Left ventricle myocardium superior (tissue), 1 donor: ENCODE measurements at places on chromosomes 6 and 20.
A peak's percentile ranks its signal among the peaks of the same experiment; 100 is the strongest.

GRCh38 chr20:38723017-38723847 lies 1.1 kb upstream of the SLC32A1 start:
- no peak for DNase-seq

GRCh38 chr6:39223061-39223460 lies 6.2 kb downstream of the KCNK5 start:
- no peak for DNase-seq

DNA sequence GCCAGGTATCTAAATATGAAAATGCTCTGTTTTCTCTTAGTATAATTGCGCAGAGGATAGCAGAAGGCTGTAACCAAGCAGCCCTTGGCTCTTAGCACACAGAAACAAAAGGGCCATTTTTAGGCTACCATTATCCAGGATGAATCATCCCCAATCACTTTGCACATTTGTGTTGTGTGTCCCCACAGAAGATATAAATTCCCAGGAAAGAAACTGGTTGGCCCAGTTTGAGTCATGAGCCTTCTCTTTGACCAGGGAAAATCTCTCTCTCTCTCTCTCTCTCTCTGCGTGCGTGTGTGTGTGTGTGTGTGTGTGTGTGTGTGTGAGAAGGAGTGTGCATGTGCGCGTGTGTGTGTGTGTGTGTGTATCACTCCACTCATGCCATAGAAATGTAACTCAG lies 178.5 kb downstream of the FRK start:
- no peak for DNase-seq

GRCh38 chr20:50229156-50229607 lies 38.6 kb downstream of the CEBPB start:
- no peak for DNase-seq

DNA sequence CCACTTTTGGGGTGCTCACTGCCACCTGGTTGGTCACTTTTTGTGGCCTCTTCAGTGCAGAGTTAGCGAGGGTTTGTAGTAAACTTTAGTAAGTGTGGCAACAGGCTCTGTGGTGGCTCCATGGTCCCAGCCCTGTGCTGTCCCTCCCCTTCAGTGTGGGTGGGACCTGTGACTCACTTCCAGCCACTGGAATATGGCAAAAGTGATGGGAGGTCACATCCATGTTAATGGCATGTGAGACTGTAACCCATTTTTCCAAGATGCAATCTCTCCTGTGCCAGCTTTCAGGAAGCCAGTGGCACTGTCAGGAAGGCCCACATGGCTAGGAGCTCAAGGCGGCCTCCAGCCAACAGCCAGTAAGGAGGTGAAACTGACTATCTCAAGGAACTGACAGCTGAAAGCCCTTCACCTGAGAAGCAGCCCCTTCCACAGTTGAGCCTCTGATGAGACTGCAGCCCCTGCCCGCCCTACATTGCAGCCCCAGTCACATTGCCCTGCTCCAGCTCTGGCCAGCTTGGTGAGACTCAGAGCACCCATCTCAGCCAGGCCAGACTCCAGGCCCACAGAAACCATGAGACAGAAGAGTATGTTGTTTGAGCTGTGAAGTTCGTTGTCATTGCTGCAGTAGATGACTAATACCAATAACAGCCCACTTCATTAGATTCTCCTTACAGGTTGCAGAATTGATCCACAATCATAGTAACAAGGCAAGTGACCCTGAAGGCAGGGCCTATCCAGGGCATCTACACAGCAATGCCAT lies 13.1 kb upstream of the CST7 start:
- no peak for DNase-seq

DNA sequence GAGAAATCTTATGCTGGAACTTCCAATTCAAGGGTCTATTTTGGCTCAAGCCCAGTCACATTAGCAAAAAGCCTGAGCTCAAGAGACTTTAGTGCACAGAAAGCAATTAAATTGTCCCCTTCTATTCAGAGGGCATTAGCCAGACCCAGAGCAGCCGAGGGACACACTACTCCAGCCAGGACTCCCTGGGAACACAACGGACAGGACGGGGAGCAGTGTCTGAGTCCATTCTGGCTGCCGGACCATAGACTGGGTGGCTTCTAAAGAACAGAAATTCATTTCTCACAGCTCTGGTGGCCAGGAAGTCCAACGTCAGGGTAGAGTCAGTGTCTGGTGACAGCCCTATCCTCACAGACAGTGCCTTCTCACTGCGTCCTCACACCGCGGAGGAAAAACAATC lies 78.4 kb downstream of the PRND start:
- DNase-seq: no peak

GRCh38 chr20:45500022-45500421 lies 15.4 kb downstream of the SPINT3 start:
- no peak for DNase-seq

- DNase-seq: no peak
These were observed 194.5 kb upstream of the CDYL start for GRCh38 chr6:4581468-4582385.

DNA sequence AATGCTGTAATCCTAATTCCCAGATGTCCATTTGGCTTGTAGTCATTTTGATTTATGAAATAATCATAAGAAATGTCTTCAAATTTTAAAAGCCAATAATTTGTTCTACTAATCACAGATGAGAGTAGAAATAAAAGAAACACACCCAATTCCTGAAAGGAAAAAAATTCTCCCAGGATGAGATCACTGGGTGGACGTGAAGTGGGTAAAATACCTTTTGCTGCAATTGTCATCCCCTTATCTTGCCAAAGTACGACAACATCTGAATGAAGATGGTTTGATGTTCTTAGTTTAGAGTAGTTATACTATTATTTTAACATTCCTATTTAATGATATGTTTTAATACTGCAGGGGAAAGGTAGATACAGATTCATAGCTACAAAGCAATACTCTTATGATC lies 33.7 kb downstream of the MTHFD1L start:
- no peak for DNase-seq

DNA sequence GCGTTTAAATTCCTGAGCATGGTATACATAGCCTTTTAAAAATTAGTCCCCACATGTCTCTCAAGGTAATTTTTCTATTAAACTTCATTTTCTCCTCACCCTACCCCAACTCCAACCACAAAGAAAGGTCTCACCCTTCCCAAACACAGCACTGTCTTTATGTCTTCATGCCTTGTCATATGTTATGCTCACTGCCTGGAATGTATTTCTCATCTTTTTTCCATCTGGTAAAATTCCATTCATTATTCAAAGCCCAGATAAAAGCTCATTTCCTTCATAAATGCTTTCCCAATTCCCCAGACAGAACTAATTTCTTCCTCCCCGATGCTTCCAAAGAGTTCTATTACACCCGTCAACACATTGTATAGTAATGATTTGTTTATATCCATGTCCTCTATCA lies 302.0 kb downstream of the ALDH8A1 start:
- DNase-seq: no peak

- DNase-seq: no peak
These were observed 114.7 kb upstream of the BACH2 start for GRCh38 chr6:90411292-90411781.

DNA sequence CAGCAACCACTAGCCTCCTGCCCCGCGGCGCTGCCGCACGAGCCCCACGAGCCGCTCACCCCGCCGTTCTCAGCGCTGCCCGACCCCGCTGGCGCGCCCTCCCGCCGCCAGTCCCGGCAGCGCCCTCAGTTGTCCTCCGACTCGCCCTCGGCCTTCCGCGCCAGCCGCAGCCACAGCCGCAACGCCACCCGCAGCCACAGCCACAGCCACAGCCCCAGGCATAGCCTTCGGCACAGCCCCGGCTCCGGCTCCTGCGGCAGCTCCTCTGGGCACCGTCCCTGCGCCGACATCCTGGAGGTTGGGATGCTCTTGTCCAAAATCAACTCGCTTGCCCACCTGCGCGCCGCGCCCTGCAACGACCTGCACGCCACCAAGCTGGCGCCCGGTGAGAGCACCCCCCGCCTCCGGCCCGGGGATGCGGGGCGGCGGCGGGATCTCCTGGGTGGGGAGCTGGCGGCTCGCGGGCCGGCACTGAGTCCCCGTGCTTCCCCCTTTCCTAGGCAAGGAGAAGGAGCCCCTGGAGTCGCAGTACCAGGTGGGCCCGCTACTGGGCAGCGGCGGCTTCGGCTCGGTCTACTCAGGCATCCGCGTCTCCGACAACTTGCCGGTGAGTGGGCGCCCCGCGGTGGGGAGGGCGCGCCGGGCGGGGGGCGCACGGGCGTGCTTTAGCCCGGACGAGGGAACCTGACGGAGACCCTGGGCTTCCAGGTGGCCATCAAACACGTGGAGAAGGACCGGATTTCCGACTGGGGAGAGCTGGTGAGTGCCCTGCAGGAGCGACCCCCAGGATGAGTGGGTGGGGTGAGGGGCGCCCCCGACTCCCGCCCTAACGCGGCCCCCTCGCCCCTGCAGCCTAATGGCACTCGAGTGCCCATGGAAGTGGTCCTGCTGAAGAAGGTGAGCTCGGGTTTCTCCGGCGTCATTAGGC lies 585 bp downstream of the PIM1 start:
- DNase-seq: peak; percentile 63
